D341Med (cell line): ENCODE measurements at places on chromosomes 12 and 14.

DNA sequence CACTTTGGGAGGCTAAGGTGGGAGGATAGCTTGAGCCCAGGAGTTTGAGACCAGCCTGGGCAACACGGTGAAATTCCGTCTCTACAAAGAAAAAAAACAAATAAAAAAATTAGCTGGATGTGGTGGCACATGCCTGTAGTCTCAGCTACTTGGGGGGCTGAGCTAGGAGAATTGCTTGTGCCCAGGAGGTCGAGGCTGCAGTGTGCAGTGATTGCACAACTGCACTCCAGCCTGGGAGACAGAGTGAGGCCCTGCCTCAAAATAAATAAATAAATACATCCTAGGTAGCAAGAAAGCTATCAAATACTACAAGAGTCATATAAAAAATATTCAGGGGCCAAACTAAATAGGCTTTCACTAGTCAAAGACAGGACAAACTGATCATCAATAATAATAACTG, 6.2 kb downstream of the KLHL28 start:
- no peak for DNase-seq

DNA sequence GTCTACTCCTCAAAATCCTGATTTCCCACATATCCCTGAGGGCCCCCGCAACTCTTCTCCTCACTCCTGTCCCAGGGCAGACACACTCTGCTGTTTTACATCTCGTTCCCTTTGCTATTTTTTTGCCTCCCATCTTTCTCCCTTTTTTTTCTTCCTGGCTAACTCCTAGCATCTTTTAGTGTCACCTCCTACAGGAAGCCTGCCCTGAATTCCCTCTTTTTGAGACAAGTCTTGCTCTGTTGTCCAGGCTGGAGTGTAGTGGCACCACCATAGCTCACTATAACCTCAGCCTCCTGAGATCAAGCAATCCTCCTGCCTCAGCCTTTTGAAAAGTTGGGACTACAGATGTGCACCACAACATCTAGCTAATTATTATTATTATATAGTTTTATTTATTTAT, 13.3 kb downstream of the MORN3 start:
- DNase-seq: no peak

DNA sequence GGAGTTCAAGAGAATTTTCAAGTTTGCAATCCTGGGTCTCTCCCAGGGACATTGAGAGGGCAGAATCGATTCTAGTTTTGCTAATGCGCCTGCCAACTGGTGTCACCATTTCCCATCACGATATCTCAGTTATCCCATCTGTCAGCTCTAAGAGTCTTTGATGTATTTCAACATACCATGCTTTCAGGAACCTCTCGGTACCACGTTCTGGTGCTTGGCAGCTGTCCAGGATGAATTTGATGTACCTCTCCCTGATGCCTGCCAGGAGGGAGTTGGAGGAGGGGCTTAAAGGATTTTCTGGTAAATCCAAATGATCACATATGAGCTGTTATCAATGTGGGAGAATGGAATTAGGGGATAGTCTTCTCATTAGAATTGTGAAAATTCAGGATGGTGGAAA, 332.5 kb downstream of the RGS6 start:
- no peak for DNase-seq

DNA sequence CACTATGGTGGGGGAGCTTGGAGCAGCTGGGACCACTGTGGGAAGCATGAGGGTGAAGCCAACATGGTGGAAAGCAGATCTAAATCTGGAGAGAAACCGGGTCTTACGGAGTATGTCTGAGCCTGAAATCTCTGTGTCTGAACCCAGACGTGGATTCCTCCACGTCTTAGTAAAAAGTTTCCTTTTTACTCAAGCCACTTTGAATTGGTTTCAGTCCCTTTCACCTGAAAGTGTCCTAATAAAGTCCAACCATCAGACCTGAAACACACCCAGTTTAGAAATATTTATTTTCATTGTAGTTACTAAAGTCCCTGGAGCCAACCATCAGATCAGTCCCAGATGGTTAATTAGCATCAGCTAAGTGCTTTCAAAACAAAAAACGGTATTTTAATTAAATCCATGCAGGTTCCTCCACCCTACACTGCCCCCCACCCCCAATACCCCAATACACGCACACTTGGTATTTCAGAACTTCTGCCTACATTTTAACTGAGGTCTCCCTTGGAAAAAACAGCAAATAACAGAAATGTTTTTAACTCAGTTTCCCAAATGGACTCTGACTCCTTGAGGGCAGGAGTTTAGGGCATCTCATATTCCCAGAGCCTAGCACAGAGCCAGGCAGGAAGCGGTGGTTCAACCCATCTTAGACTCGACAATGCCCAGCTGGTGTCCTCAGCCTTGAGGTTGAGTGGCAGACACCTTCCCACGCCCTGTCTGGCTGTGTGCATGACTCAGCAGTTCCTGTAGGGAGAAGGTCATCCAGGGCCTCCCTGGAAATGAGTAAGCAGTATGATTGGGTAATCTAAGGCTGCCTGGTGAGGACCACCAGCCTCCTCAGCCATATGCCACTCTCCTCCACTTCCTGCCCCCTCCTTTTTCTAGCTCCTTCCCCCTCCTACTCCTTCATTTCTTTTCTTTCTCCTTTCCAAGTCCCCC, 175.8 kb downstream of the TTC8 start:
- DNase-seq: no peak

- no peak for DNase-seq
Observed at GRCh38 chr12:92574051-92574783, 128.6 kb upstream of the PLEKHG7 start.

DNA sequence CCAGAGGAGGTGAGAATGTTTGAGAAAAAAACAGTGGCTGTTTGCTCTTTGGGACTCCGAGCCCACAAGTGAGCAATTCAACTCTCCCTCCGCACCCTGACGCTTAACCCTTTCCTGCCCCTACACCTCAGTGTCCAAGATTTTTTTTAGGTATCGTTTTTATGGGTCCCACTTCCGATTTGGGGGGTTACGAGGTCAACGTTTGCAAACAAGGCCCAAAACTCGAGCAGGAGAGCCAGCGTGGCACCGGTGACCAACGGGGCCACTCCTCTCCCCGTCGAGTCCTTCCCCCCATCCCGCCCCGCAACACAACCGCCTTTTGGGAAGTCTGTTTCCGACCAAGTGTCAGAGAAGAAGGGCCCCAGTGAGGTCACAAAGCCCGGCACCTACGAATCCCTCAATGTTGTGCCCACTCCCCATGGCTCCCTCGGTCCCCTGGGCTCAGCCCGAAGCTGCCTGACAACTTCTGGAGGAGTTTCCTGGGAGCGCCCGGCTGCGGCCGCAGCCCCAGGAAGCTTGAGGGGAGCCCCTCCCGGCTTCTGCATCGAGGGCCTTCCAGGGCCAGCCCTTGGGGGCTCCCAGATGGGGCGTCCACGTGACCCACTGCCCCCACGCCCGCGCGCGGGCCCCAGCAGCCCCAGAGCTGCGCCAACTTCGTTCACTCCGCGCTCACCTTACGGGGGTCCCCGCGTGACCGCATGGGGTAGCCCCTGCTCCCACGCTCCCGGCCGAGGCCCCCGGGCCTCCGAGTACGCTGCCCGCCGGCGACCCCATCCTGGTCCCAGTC, 1.2 kb downstream of the CDK2AP1 start:
- DNase-seq: peak; percentile 54

- DNase-seq: no peak
Observed at GRCh38 chr12:62472472-62472871, 5.8 kb downstream of the MON2 start.

- DNase-seq: no peak
Observed at GRCh38 chr12:132886529-132887477, 602 bp downstream of the CHFR start.

GRCh38 chr12:47079981-47080724, 394 bp upstream of the AMIGO2 start:
- DNase-seq: peak; percentile 37

DNA sequence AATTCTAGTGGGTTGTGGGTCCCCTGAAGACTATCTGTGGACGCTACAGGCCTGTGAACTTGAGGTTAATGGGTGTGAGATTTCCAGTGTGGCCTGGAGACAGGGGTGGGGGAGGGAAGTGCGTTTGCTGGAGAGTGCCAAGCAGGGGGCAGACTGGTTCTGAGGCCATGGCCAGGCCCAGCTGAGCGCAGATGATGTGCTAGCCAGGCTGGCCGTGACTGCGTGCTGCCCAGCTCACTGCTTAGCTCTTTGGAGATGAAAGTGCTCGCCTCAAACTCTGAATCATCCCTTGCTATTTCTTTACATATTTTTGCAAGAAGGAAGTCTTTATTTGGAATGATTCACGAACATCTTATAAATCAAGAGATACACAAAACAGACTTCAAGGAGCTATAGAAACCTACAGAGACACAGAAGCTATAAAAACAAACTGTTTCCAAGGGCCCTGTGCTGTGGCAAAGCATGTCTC, 75.2 kb upstream of the PLEKHG3 start:
- DNase-seq: no peak

GRCh38 chr14:35576856-35577255, 42.9 kb downstream of the INSM2 start:
- peak; percentile 62 for DNase-seq

DNA sequence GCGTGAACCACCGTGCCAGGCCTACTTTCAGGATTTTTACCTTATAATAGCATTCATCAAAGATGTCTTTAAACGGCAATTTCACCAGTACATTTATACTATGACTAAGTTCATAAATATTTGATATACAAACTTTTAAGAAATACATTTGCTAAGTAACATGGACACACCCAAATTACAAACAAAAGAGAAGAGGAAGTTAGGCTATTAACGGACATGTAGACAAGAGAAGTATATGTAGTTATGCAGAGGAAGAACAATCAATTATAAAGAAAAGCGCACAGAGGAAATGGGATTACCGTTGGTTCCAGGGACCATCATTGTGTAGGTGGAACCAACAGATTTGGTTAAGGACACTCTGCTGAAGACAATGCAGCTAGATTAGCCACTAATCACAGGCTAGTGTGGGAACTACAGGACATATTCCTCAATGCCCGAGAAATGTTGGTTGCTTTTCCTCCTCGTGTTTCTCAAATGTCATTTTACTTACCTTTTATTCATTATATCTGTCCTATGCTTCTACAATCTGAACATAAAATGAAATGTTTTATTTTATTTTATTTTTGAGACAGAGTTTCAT, 24.0 kb upstream of the PKP2 start:
- no peak for DNase-seq

DNA sequence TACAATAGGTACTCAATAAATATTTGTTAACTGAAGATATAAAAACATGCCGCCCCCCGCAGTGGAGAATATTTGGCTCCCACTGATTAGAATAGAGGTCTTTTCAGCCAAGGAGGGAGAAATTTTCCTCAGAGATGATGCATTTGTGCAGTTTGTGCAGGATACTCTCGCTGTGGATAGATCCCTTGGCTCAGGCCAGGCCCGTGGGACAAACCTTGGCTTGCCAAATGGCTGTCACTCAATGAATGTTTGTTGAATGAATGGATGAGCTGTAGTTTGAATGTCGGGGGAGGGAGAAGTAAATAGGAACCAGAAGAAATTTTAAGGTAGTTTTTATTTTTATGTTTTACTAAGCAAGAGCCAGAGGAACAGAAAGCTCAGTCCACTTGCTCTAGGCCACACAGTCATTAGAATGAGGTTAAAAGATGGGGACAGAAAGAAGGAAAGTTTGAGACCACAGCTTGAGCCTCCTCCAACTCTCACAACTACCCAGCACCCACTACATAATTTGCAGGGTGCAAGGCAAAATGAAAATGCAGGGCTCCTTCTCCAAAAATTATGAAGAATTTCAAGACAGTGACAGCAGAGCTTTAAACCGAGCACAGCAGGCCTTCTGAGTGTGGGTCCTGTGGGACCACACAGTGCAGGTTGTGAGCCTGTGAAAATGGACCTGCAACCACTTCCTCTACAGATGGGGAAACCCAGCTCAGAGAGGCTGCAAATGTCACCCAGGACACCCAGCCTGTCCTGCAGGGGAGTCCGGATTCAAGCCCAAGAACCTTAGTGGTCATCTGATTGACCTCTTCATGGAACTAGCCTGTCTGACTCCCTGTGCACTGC, 51.4 kb downstream of the WSCD2 start:
- no peak for DNase-seq

GRCh38 chr14:97266653-97267052, 469.5 kb downstream of the VRK1 start:
- no peak for DNase-seq

DNA sequence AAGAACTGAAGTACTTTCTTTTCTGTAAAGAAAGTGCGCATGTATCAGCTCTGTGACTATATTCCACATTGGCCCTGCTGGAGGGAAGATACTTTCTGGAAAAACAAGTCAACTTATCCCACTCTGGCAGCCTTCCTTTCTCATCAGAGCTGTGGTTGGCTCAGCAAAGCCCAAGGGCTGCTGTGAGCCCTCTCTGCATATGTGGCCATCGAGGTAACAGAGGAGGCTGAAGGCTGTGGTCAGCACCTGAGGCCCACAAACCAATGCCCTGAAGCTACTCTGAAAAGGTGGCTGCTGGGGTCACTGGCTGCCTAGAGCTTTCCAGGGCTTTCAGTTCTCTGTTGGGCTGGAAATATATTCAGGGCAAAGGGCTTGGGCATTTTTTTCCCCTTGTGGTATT, 70.8 kb upstream of the IGF1 start:
- no peak for DNase-seq

DNA sequence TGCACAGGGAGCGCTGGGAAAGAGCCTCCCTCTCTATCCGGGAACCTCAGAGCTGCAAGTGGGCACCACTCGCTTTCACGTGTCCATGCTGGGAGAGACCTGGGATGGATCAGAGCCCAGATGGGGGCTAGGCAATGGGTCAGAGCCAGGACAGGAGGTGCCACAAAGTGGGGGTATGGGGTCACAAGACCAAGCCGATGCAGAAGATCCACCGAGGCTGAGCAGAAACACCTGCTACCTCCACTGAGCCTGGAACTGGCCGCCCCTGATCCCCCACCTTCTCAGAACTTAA, 180.9 kb upstream of the SFSWAP start:
- DNase-seq: no peak

GRCh38 chr12:40953076-40953475, 235.0 kb upstream of the PDZRN4 start:
- no peak for DNase-seq

GRCh38 chr12:124352839-124353238, 57.9 kb downstream of the RFLNA start:
- no peak for DNase-seq

DNA sequence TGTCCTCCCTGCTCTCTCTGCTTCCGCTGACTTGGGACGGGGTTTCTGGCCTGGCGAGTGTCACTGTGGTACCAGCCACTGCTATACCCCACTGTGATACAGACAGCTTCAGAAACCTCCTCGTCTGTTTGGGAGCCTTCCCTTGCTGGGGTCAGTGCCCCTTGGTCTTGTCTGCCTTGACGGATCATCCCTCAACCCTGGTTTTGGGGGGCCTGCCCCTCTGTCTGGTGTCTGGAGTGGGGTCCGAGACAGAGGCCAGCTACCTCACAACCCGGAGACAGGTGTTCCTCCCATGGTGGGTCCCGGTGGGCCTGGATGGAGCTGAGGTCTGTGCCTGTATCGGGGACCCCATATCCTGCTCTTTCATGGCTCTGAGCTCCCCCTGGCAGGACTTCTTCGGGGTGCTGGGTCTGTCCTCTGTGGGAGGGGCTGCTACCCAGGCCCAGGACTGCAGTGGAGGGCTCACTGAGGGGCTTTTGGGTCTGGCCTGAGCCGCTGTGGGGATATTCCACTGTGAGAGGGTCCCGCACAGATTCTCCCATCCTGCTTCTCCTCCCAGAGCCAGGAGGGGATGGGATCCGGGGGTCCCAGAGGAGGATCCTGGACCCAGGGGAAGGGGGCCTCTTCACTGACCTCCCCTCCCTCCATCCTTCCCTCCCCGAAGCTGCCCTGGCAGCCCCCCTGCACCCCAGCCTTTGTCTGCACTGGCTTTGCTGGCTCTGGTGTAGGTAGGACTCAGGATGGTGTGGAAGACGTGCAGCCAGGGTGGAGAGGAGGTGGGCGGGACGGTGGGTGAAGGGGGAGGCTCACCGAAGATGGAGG, 365.5 kb downstream of the TMEM121 start:
- DNase-seq: peak; percentile 12
